ENCODE measurements at places on chromosomes 16 and 17.
A peak's percentile ranks its signal among the peaks of the same experiment; 100 is the strongest.

GRCh38 chr17:47776330-47777197 lies 43.5 kb downstream of the TBX21 start:
- peak; percentile 41 for DNase-seq

GRCh38 chr17:76547183-76547641 lies 7.4 kb downstream of the PRCD start:
- DNase-seq = peak; percentile 83

GRCh38 chr16:15631730-15632409 lies 11.1 kb downstream of the MARF1 start:
- DNase-seq = no peak

GRCh38 chr16:75203096-75203495 lies 3.9 kb downstream of the CTRB2 start:
- no peak for DNase-seq

GRCh38 chr17:28693869-28694268 lies 17.8 kb downstream of the PROCA1 start:
- DNase-seq = no peak

GRCh38 chr16:13076878-13077277 lies 175.5 kb downstream of the SHISA9 start:
- DNase-seq = no peak

DNA sequence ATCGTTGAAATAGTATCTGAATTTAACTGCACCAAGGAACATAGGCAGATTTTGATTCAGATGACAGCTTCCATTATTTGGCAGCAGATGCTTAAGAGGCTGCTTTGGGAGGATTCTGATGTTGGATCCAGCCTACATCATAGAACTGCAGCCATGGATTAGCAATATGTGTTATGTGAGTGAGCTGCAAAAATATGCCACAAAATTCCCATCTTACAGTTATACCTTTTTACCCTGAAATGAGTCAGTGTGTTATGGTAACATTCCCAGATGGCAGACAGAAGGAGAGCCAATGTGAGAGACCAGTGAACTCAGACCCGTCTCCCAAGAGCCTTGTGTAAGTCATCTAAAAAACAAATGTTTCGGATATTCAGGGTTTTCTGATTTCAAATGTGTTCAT lies 206.1 kb downstream of the CDH13 start:
- DNase-seq = peak; percentile 92

GRCh38 chr17:13429201-13429600 lies 172.5 kb downstream of the HS3ST3A1 start:
- DNase-seq = peak; percentile 81

DNA sequence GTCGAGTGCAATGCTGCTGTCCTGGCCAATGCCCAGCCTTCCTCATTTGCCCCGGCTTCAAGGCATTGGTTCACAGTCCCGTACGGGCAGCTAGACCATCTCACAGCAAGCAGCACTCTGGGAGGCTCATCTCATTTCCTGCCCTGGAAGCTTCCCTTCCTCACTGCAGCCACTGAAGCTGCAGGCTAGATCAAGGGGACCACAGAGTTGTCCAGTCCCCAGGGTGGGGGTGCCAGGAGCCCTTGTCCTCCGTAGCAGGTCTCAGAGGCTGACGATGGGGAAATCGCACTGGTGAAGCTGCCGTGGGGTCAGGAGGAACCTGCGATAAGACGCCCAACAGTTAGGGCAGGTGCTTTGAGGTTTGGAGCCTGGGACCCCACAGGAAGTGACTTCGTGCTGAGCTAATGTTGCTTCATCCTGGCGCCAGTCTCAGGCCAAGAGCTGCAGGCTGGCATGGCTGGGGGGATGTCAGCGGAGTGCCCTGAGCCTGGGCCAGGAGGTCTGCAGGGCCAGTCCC lies at the start of gene SPNS3:
TSS of gene SPNS3 (plus strand) at position 426 of the 517 bp plus-strand sequence. CDS start at position 454, 28 bp downstream.
- DNase-seq = no peak

DNA sequence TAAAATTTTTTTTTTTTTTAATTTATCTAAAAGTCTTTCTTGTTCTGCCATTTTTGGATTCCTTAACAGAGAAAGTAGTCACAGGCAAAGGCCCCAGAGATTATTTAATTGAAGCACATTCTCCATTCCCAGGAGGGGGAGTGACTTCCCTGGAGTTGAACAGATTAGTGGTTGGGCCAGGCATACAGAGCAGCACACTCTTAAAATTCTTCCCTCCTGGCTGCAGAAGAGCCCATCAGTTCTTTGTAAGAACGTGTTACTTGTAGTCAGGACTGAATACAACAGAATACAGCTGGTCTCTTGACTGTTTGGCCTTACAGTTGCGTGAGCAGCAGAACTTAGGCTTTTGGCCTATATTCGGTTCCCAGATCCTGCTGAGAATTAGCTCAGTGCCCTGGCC lies 1.8 kb downstream of the ALKBH5 start:
- peak; percentile 50 for DNase-seq
